Subcutaneous preadipocyte (primary cell): ENCODE measurements at places on chromosomes 3 and 15. TPM values are rescaled to one million over a fixed set of nuclear protein-coding genes. Genes with fewer than 3 reads are reported as not detected.

Gene GOLGA8S
- not detected in 2 replicates for total RNA-seq

Gene SOX14
- total RNA-seq: not detected in 2 replicates

Gene CHRM5
- total RNA-seq: under 0.01 TPM in 1 of 2 replicates, not detected in the other

Gene LRTM1
- total RNA-seq: not detected in 2 replicates

Gene POC1A
- total RNA-seq: 9.9 and 11.9 TPM in 2 replicates

Gene GATM
- 0.73 and 0.98 TPM in 2 replicates for total RNA-seq

Gene CDC25A
- total RNA-seq: 4.8 and 18.6 TPM in 2 replicates

Gene RBP2
- total RNA-seq: not detected in 2 replicates

Gene ZNF280D
- 28.3 and 36.6 TPM in 2 replicates for total RNA-seq

Gene TTC21A
- total RNA-seq: 3.3 and 4.5 TPM in 2 replicates

Gene SH3GL3
- total RNA-seq: under 0.01 and 0.20 TPM in 2 replicates

Gene DISP2
- total RNA-seq: under 0.01 and 0.20 TPM in 2 replicates

Gene ZPLD1
- total RNA-seq: not detected in 2 replicates

Gene CCRL2
- total RNA-seq: under 0.01 TPM in 1 of 2 replicates, not detected in the other

Gene ARGFX
- not detected in 2 replicates for total RNA-seq

Gene CYFIP1
- 107 and 114 TPM in 2 replicates for total RNA-seq

Gene TTLL13
- under 0.01 TPM in 1 of 2 replicates, not detected in the other for total RNA-seq
